ENCODE measurements at places on chromosomes 12 and 14.

DNA sequence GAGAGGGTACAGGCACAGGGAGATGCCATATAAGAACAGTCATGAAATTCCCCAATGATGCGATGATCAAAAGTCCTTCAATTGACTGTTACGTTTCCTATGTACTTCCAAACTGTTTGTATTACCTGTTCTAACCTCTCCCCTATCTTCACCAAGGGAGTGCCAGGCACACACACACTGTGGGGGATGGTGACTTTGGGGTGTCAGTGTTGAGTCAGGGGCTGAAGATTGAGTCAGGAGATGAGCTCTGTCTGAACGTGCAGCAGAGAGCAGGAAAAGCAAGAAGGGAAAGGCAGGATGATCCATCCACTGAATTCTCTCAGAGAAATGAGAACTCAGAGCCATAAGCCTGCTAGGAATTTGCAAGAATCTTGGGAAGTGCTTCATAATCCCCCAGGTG lies 153.4 kb downstream of the EFCAB11 start:
- no peak for DNase-seq

- DNase-seq, result no peak
Observed at GRCh38 chr14:49953196-49953595, 60.3 kb downstream of the ARF6 start.

DNA sequence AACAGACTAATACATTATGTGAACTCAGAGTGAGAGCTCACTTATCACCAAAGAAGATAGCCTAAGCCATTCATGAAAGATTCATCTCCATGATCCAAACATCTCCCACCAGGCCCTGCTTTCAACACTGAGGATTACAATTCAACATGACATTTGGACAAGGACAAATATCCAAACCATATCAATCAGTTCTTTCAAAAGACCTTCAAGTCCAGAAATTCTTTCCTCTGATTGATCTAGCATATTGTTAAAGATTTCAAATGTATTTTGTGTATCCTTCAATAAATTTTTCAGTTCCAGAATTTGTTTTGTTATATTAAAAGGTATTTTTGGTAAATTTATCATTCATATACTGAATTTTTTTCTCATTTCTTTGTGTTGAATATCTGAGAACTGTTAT lies 1055.8 kb downstream of the SLC6A15 start:
- DNase-seq, result no peak

DNA sequence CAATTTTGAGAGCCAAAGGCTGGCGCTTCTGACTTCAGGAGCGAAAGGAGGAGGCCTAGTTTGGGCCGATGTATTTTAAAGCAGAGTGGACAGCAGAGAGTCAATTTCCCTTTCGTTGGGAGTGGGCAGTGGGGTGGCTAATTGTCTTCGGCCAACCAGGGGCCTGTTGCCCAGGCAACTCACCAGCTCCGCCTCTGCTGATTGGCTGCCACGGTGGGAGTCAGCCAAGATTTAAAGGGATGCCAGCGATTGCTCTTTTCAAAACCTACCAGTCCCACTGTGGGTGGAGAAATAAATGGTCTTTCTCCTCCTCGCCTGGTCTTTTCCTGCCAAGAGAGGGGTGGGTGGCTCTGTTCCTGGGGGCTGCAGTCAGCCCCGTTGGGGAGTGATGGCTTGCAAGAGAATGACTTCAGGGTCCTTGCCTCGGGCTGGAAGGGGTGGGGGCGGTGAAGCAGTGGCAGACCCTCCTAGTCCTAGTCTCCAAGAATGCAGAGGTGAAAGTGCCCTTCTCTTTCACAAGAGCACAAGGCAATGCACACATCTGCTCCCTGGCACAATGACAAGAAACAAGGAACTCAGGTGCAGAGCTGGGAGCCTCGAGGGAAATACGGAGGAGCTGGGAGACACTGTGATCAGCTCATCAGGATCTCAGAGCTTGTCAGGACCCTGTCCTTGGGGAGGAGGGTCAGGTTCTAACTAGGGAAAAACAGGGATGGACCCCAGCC lies 37.7 kb downstream of the RASAL1 start:
- no peak for DNase-seq

GRCh38 chr12:56678852-56679251 lies 9.2 kb downstream of the PTGES3 start:
- no peak for DNase-seq

- DNase-seq, result no peak
Observed at GRCh38 chr12:98741556-98742265, 96.6 kb downstream of the APAF1 start.

- DNase-seq, result no peak
Observed at GRCh38 chr12:75103822-75104221, 105.8 kb downstream of the KCNC2 start.

- no peak for DNase-seq
Observed at GRCh38 chr14:100806386-100806785, 19.5 kb upstream of the MEG3 start.

DNA sequence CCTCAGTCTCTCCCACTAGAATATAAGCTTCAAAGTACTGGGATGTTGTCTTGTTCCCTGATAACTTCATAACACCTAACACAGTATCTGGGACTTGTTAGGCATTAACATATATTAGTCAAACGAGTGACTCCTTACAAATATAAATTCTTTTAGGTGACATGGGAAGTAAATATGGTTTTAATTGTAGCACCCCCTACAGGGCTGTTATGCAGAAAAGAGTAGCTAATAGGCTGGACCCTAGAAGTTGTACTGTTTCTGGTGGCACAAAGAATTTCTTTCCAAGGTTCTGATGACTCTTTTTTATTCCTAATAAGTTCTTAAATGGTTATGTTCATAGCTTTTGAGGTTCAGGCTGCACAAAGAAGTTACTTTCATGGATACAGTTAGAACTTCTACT lies 29.8 kb downstream of the GPATCH2L start:
- DNase-seq, result no peak

DNA sequence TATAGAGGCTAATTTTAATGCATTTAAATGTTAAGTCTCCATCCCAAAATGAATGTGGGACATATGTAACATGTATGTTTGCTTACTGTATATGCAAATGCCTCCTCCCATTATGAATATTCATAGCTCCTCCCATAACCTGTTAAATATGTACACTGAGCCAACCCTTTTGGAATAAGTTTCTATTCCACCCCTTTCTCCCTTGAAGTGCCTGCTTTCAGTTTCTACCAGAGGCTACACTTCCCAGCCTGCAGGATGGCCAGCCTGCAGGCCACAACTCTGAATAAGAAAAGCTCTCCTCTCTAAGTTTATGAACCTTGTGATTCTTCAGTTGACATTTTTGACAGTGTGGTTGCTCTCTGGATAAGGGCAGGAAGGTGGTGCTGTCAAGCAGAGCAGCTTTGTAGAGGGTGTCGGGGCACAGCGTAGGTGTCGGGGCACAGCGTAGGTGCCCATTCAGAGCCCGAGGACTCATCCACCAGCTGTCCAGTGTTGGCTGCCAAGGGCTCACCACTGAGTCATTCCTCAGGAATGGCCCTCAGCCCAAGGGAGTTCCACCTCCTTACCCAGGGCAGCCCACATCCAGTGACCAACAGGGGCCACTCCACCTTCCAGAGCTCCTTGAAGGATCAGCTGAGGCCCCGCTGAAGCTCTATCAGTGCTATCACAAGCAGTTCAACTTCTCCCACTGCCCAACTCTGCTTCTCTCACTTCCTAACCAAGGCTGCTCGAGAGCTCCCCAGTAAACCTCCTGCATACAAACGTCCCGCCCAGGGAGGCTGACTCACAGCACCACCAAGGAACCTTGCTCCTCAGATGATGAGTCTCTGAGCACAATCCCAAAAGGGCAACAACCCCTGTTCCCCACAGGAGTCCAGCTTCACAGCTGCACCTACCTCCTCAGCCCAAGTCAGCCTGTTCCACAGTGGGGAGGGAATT lies 31.4 kb downstream of the VWF start:
- DNase-seq, result no peak

GRCh38 chr12:32229971-32230612 lies 123.4 kb downstream of the BICD1 start:
- no peak for DNase-seq

DNA sequence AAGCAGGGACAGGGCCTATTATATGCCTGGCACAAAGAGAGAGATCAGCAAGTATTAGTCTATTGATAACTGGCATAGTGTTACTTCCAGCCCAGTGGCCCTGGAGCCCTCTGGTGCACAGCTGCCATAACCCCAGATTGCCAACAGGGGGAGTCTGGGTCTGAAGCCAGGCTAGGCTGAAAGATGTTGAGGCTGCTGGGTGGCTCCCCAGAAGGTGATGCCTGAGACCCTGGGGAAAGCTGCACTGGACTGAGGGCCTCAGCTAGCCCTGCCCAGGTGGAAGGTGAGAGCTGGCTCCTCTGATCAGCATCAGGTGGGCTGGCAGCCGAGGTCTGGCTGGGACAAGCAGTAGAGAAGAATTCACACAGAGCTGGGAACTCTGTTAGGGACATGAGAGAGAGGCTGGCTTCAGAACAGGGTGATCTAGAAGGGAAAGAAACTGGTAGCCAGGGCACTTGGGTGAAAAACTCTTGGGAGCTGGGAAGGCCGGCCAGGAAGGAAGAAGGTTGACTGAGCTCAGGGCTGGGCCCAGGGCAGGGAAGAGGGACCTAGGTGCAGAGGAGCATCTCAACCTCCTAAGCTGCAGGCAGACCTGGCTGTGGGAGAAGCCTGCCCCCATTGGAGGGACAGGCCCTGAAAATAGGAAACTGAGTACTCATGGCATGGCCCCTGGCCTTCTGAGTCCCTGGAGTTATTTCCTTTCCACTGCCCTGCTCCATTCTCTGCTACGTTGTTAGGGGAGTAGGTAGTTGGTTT lies 3.9 kb downstream of the GZMH start:
- no peak for DNase-seq

DNA sequence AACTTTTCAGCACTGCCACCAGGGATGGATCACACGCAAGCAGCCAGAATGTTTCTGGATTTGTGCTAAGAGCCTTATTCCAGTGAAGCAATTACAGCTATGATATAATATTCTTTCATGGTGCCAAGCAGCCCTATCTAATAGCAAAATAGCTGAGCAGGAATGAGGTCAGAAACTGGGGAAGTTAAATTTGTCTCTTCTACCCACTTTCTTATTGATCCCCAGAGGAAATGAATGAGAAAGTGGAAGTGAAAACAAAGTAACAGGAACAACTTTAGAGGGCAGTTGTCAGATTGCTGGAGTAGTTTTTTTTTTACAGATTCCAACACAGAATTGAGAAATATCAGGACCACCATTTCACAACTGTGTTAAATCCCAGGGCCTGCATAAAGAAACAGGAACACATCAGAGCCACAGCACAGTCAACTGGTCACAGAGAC lies 44.8 kb downstream of the GCH1 start:
- no peak for DNase-seq

DNA sequence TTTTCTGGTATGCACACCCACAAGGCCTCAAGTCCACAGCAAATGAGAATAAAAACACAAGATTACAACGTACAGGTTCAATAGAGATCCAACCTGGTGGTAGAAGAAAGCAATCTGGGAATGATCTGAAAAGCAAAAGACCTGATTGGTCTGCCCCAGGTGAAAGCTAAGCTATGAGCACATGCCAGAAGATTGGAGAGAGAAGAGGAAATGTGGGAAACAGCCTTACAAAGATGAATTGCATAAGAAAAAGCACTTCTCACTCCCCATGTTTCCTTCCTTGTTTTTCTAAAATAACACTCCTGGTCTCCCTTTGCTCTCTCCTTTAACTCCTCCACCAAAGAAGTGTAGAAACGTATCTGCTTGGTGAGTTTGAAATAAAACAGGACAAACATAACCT lies 77.3 kb upstream of the ANO6 start:
- no peak for DNase-seq

DNA sequence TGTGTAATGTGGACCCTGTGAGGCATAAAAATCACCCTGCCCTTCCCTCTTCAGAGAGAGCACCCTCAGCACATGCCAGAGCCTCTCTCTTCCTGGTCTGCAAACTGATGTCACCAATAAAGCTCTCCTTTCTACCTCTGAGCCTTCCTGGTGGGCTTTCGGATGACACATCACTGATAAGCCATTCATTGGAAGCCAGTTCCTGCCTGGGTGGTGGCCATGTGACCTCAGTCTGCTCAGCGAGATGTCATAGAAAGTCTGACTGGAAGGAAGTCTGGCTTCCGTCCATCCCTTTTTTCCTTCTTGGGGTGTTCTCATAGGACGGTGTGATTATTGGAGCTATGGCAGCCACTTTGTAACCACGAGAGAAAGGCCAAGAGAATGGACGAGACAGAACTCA lies 95.7 kb downstream of the PIWIL1 start:
- DNase-seq, result no peak

- DNase-seq, result no peak
Observed at GRCh38 chr12:23140710-23141109, 515.7 kb downstream of the ETNK1 start.

GRCh38 chr14:38994731-38995130 lies 108.3 kb downstream of the SEC23A start:
- DNase-seq, result no peak

DNA sequence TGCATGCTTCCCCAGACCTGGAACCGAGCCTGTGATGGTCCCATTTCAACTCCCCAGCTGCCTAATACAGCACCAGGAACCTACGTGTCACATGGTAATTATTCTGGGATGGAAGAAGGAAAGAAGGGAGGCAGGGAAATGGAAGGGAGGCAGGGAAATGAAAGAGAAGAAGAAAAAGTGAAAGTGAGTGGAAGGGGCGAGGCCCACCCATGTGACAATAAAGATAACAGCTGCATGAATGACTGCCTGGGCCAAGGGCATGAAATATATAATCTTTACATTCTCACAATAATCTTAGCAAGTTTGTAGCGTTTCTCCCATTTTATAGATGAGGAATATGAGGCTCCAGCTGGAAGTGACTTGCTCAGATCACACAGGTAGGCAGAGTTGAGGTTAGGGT lies 245.0 kb upstream of the PWP1 start:
- DNase-seq, result no peak

DNA sequence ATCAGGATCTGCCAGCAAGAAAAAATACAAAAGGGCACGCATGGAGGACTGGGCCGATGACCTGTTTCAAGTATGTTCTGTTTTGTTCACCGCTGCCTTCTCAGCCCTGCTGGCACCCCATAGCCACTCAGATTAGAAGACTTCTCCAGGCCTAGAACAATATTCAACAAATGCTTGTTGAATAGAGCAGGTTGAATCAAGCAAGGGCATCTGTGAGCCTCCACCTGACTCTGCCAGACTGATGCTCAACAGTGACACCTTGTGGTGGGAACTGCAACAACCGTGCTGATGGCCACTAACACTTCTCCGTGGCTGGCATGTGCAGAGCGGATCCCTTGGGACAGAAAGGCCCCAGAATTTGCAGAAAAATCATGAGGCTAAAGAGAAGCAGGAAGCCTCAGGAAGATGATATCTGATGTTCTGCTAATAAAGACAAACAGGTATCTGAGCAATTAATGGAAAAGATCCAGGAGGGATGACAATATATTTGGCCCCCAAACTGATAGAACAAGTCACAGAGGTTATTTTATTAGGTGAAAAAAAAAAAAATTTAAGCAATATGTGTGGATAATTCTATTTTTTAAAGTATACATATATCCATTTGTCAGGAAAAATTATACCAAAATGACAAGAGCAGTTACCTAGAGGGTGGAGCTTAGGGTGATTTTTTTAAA lies 114.3 kb downstream of the KSR2 start:
- peak; percentile 8 for DNase-seq

DNA sequence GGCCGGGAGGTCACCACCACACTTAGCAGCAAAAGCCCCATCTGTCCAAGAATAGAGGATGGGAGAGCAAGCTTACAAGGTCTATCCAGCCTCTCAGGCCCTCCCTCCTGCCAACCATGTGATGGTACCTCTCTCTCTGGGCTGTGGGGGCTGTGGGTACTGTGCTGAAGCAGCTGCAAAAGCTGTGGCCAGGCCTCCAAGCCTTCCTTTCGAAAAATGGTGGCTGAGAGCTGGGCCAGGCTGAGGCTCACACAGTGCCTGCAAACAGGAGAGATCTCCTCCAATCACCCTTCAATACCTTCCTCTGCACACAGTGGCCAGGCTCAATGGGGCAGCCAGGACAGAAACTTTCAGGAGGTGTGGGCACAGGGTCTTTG lies 1.1 kb downstream of the IPO4 start:
- DNase-seq, result no peak
